ENCODE measurements at places on chromosomes 2 and 18.

- DNase-seq, result no peak
Observed at GRCh38 chr18:28846958-28847357, 670.0 kb upstream of the CDH2 start.

DNA sequence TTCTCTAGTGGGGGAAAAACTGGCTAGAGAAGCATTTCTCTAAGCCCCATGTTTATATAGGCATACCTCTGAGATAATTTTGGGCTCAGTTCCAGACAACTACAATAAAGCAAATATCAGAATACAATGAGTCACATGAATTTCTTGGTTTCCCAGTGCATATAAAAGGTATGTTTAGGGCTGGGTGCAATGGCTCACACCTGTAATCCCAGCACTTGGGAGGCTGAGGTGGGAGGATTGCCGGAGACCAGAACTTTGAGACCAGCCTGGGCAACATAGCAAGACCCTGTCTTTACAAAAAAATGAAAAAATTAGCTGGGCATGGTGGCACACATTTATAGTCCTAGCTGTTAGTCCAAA is 22.2 kb downstream of the TSN start:
- no peak for DNase-seq

DNA sequence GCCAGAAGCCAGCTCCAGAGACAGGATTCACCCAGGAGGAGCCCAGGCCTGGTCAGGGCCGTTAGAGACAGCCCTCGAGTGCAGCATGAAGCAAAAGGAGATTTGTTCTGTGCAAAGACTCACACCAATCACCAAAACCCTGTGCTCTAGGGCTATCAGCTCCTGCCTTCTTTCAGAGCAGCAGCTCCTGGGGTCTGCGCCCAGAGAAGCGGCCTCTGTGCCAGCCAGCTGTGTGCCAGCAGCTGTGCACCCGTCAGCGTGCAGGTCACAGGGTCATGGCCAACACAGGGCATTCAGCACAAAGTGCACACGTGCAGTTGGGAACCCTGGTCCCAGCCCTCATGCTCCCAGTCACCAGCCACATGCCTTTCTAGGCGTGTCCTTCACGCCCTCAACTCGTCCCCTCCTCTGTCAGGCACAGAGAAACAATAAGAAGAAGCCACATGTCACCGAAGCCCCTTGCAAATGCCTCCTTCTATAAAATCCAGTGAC is 49.3 kb downstream of the ZNF516 start:
- DNase-seq, result no peak

GRCh38 chr2:219644801-219645480 is 17.5 kb downstream of the SLC4A3 start:
- DNase-seq, result no peak

- no peak for DNase-seq
Observed at GRCh38 chr2:24643051-24643450, 150.1 kb downstream of the PTRHD1 start.
